Left kidney (tissue), 8 donors: ENCODE measurements at places on chromosomes 16 and 17. TPM values are rescaled to one million over a fixed set of nuclear protein-coding genes. Genes with fewer than 3 reads are reported as not detected.

GRCh38 chr17:50829332-50829731 is 6.1 kb upstream of the WFIKKN2 start:
- no peak for DNase-seq

GRCh38 chr17:6509031-6509771 is 47.2 kb downstream of the PITPNM3 start:
- DNase-seq: no peak

DNA sequence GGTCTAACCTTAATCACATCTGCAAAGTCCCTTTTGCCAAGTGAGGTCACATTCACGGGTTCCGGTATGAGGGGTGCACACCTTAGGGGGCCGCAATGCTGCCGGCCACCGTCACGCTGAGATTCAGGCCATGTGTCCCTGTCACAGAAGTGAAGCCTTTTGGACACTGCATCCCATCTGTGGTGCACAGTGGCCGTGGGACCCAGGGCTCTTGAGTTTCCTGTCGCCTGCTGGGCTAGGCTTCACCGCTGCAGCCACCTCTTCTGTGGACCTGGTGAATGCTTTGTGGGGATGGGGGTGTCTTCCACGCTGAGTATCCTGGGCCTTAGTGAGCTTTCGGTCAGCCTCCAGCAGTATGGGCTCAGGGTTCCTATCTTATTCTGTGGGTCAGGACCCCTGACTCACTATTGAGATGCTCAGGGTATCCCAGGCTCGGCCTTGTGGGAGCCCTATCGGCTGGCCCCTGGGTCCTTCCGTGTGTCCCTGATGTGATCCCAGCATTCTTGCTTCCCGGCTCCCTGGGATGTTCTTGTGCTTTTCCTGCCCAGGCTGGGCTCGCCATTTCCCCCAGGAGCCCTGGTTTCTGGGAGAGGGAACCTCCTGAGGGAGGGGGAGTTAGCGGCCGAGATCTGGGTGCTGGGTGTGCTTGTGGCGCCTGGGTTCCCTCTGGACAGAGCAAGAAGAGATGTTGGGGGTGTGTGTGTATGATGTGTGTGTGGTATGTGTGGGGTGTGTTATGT is 4.9 kb upstream of the SLC38A10 start:
- DNase-seq: no peak

DNA sequence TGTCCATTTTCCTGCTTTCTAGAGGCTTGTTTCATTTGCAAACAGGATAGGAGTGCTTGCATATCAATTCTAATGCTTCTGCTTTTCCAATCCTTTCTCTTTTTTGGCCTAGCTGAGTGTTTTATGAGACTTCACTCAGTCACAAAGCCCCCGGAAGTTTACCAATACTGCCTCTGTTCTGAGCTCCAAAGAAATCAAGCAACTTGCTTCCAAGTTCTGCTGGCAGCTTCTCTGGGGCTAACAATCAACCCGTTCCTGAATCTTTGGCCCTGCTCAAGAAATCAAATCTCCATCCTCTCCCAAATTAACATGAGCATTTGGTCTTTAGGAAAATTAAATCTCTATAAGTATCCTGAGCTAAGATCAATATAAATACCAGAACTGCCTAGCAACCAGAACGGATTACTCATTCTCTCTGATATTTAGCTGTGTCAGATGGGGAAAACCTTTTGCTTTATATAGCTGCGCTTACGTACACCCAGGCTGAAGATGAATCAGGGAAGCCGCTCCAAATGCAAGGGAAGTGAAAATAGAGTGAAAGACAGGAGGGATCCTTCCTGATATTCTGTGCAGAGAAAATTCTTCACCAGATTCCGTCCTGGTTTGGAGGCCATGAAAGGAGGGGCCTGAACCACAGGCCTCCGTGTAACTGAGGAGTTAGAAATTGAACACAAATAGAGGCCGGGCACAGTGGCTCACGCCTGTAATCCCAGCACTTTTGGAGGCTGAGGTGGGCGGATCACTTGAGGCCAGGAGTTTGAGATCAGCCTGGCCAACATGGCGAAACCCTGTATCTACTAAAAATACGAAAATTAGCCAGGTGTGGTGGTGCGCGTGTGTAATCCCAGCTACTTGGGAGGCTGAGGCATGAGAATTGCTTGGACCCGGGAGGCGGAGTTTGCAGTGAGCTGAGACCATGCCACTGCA is 23.3 kb upstream of the GRB2 start:
- DNase-seq: no peak

PABPN1L gene
- not detected for polyA plus RNA-seq
